ENCODE measurements at places on chromosomes 4 and X.

DNA sequence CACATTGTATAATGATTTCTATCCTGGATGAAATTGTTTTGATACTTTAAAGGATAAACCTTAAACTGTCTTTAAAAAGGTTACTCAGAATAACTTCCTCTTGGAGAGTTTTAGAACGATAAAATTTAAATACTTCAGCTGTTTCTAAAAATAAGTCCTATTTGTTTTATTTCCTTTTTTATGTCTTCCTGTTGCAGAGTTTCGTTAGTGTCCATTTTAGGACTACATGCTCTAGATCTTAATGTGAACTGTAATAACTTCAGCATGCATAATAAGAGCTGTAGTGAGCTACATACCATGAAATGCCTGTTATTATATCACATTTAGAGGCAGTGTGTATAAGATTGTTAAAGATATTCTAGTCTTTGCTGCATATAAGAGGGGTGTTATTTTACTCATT, 14.6 kb downstream of the ATP10D start:
- no peak for DNase-seq

GRCh38 chr4:154164931-154165839, 326.4 kb downstream of the DCHS2 start:
- DNase-seq: no peak

- DNase-seq: no peak
These were observed 3.2 kb upstream of the MAGEB2 start for GRCh38 chrX:30212172-30212571.

GRCh38 chrX:65757943-65758342, 90.5 kb downstream of the MSN start:
- no peak for DNase-seq

DNA sequence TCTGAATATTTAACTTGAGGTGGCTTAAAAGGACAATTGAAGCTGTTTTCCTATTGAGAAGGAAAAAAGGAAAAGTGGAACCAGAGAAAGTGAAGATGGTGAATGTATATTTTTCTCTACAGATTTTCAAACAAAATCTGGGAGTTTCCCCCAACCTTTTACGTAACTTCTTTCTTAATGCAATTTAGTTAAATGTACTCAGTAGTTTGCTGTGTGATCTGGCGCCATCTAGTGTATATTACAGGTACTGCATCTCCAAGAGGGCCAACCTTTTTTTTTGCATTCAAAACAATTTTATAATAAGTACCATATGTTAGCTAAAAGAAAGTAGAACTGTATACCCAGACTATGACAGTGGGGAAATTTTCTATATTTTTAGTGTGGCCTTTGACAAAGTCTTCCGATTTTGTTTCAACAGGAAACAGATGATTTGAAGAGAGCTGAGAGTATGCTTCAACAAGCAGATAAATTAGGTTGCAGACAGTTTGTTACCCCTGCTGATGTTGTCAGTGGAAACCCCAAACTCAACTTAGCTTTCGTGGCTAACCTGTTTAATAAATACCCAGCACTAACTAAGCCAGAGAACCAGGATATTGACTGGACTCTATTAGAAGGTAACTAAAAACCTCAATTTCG, 82.0 kb downstream of the PLS3 start:
- peak; percentile 0 for DNase-seq

GRCh38 chrX:154305541-154306205, 10.1 kb downstream of the TKTL1 start:
- DNase-seq: no peak

- no peak for DNase-seq
These were observed 6.4 kb upstream of the UBA1 start for GRCh38 chrX:47187106-47187677.

DNA sequence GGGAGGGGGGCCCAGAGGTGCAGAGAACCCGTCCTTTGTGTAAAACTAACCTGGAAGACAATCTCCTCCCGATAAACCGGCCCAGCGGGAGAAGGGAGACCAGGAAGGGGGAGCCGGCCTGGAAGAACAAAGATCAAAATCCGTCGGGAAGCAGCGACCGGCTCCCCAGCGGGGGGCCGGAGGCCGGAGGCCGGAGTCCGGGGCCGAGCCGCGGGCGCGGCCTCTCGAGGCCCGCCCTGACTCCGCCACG, 552 bp downstream of the ZDHHC9 start:
- no peak for DNase-seq

GRCh38 chr4:187393531-187394344, 601.8 kb upstream of the ZFP42 start:
- no peak for DNase-seq

GRCh38 chrX:18873836-18874235, 110.1 kb downstream of the PHKA2 start:
- no peak for DNase-seq

DNA sequence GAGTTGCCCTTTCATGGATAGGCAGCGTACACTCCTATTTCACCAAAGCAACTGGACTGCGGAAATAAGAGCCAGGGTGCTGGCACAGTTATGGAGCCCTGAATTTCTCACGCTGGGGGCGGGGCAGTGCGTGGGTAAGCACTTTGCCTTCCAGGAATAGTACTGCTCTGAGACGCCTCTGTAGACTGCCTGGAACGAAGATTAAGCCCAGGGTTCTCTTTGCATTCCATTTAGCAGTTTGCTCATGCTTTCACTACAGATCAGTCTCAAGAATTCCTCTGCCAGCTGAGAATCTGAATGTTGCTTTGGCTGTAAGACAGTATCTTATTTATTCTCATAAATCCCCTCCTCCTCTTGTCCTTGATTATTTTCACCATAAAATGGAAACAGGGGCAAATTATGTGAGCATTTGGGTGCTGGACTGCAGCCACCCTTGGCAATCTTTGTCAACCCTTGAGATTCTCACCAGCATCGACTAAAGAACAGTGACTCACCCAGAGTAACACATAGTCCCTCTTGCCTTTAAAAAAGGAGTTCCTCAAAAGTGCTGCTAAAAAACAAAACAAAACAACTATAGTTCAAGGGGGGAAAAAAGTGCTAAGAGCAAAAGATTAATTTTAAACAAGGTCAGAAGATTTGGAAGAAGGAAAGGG, 88.9 kb upstream of the CITED1 start:
- peak; percentile 10 for DNase-seq

DNA sequence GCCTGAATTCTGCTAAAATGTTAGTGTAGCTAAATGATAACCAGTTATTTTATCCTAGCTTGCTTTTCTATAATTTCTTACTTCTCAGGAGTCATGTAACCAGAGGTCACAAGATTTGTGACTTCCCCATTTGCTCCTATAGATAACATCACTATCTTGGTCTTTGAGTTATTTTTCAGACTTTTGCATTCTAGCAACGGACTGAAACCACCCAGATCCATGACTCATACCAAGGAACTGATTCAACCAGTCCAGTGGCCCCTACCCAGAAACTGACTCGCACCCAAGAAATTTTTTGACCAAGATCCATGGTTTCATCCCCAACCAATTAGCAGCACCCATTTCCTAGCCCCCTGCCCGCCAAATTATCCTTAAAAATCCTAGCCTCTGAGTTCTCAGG, 50.0 kb downstream of the IQCM start:
- no peak for DNase-seq

DNA sequence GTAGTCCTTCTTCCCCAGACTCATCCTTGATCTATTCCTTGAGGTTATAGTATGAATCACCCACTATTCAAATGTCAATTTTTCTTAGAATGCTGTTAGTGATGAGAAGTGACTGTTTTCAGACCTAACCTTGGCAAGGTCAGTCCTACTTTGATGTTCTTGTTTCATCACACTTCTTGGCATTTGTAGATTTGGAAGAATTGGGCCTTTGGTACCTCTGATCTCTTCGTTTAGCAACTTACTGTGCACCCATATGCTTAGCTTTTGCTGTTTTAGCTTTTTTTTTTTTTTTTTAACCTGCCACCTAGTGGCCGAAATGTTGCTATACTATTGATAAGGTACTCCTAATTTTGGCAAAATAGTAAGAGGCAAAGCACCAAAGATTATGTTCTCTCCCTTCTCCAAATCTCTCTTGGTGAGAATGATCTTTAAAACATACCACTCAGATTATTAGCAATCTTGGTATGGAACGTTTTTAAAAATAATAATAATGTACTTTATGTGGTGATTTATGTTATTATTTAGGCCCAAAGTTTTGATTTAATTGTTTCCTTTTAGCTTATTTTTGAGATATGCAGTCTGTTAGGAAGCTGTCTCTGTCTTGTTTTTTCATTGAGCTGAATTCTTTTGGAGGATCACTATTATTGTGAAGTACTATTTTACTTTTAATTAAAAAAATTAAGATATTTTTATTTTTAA, 16.6 kb downstream of the DCK start:
- no peak for DNase-seq

DNA sequence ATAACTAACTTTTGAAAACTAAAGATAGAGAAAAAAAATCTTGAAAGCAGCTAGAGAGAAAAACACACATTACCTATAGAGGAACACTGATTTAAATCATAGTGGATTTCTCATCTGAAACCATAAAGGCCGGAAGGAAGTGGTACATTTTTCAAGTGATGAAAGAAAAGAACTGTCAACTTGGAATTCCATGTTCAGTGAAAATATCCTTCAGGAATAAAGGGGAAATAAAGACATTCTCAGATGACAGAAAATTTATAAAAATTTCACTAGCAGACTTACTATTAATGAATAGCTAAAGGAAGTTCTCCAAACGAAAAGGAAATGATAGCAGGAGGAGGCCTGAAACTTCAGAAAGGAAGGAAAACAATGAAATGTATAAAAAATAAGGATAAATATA, 7.6 kb upstream of the JADE3 start:
- no peak for DNase-seq

DNA sequence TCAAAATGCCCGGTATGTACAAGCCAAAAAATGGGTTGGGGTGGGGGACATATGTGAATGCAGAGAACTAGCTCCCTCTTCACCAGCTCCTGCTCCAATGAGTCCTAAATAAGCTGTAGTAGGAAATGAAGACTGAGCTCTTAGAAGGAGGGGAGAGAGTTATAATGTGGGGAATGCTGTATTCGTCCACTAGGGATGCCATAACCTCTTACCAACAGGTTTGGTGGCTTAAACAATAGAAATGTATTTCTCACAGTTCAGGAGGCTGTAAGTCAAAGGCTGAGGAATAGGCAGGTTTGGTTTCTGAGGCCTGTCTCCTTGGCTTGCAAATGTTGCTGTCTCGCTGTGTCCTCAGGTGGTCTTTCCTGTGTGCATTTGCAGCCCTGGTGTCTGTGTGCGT, 4.4 kb upstream of the INPP4B start:
- DNase-seq: no peak

GRCh38 chr4:19983072-19983471, 268.6 kb upstream of the SLIT2 start:
- no peak for DNase-seq

DNA sequence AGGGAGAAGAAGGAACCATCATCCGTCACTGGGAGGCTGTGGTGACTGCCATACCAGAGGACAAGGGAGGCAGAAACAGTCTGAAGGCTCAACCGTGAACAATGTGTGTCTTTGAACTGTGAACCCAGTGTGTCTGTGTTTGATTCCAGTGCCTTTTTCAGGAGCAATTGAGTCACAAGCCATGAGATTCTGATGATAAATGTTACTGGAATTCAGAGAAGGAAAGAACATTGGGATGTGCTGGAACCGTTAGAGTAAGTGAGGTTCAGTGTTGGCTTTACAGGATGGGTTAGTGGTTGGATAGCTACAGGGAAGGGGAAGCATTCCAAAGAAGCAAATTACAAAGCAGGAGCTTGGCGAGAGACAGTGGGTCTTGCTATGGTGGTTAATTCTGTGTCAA, 464.4 kb downstream of the TRIML1 start:
- no peak for DNase-seq

- no peak for DNase-seq
These were observed 206.0 kb upstream of the SLC7A11 start for GRCh38 chr4:138448169-138448568.

DNA sequence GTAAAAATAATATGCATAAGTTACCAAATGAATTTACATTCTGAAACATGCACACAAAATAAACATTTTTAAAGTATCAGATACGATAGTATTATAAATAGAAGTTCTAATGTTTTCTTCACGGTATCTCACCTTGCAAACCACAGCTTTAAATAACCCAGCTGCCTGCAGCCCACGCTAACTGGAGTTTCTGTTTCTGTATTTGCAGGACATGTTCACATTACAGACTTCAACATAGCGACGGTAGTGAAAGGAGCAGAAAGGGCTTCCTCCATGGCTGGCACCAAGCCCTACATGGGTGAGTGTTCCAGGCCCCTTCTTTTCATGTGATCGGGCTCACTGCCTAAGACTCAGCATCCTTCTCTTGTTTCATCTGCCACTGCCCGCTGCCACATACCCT, 291.7 kb downstream of the EVC2 start:
- DNase-seq: no peak

DNA sequence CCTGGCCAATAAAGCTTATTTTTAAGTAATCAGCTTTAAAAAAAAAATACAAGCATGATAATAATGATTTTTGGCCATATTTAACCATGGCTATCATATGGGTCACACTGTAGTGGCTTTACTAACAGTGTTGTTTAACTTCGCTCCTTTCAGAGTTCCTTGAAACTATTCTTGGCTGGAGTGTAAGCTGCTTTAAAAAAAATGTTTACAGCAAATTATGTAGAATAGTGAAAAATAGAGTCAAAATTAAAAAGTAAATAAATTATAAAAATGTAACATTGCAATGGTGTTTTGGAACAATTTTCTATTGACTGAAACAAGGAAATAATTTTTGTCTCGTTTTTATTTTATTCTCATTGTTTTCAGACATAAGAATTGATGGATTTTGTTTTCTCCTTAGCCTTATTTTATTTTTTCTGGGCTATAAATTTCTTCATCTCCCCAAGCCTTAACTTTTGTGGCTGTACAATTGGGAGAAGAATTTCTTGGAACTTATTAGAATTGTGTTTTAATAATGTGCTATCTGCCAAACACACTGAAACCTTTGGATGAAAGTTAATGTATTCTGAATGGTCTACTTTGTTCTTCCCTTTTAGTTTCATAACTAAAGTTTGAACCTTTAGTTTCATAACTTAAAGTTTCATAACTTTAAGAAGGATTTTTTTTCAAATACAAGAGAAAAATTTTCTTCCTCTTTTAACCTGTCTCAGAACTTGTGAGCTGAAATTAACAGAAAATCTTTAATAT, 182.0 kb downstream of the ARHGAP24 start:
- DNase-seq: no peak

GRCh38 chr4:5881340-5881739, 11.5 kb downstream of the CRMP1 start:
- no peak for DNase-seq

DNA sequence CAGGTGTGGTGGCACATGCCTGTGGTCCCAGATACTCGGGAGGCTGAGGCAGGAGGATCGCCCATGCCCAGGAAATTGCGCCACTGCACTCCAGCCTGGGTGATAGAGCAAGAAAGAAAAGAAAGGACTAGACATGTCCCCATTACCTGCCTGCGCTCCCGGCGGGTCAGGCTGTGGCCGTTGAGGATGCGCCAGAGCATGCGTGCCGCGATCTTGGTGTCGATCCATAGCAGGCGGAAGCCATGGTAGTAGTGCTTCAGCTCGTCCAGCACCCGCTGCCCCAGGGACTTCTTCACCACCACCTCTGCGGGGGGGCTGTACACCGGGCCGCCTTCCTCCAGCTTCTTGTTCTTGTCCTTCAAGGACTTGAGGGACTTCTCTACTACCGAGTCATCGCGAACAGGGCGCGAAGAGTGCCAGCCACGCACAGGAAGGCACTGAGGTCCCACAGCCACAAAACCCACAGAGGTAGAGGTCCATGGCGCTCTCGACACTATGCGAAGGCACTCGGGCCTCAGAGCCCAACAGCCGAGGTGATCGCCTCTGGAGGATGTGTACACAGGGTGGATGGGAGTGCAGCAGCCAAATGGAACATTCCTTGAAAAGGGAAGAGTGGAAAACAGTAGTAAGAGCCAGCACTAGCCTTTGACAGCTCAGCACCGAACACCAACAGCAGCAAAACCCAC, 14.6 kb downstream of the LETM1 start:
- DNase-seq: no peak

GRCh38 chr4:81550388-81550859, 78.7 kb upstream of the RASGEF1B start:
- DNase-seq: no peak
